ENCODE measurements at places on chromosomes 12 and 14.

DNA sequence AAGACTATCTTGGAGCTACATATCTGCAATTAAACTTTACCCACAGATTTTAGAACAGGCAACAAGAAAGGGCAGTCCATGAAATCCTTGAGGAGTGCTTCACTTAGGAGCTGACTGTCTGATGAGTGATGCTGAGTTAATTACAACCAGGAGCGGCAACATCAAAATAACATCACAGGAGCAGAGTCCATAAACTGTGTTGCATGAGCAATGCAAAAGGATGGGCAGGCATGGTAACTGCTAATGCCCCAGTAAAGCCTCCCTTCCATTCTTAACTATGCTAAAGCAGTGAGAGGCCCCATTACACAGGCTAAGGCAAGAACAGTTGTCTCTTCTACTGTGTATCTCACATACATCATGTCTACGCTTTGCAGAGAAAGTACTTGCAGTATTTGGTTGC lies 156.6 kb downstream of the PAX9 start:
- no peaks in the 10 kb centered on the region for H3K27me3 ChIP-seq
- H3K27ac ChIP-seq, result no peak overlapping the region
- no peaks in the 10 kb centered on the region for H3K4me1 ChIP-seq
- no peak overlapping the region for H3K4me3 ChIP-seq

- H3K27ac ChIP-seq, result no peak overlapping the region
- H3K4me3 ChIP-seq, result no peak overlapping the region
- H3K36me3 ChIP-seq, result no peaks in the 10 kb centered on the region
- no peaks in the 10 kb centered on the region for H3K4me1 ChIP-seq
Observed at GRCh38 chr12:52440821-52441319, 6.7 kb upstream of the KRT75 start.

GRCh38 chr12:12563290-12563928 lies 746 bp upstream of the DUSP16 start:
- H3K27me3 ChIP-seq, result no peaks in the 10 kb centered on the region
- H3K27ac ChIP-seq, result peak overlapping the region; percentile 90
- peaks cover 16% of the 10 kb centered on the region for H3K36me3 ChIP-seq
- no peak for DNase-seq

DNA sequence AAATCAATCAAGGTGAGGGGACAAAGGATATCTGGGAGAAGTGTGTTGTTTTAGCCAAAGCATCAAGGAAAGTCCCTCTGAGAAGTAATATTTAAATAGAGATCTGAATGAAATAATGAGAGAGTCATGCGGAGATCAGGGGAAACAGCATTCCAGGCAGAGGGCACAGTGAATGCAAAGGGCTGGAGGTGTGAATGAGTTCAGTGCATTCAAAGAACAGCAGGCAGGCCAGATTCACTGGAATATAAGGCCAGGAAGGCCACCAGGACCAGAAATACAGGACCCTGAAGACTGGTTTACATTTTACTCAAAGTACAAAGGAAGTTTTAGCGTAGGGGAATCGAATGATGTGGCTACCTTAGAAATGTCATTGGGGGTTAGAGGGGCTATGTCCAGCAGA lies 436.2 kb upstream of the TMEM132C start:
- no peak for DNase-seq
- H3K4me3 ChIP-seq, result no peak overlapping the region
- H3K4me1 ChIP-seq, result no peaks in the 10 kb centered on the region
- H3K27me3 ChIP-seq, result no peaks in the 10 kb centered on the region
- H3K36me3 ChIP-seq, result peaks cover 3% of the 10 kb centered on the region

DNA sequence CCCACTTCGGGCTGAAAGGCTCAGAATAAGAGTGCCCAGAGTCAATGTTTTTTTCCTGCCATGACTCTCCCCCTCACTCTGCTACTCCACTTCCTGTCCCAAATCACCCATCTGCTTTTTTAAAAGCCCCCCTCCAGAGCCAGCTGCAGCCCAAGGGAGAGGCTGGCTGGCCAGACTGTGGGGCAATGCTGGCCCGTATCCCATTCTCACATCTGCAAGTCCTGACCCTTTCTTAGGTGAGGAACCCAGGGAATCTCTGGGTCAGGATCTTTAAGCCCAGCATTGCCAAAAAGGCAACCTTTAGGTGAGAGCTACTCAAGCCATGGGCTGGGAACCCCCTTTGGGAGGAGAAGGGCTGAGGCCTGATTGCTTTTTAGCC lies 1.7 kb upstream of the ITGA5 start:
- peaks cover 4% of the 10 kb centered on the region for H3K36me3 ChIP-seq
- H3K27me3 ChIP-seq, result peaks cover 6% of the 10 kb centered on the region
- no peak for DNase-seq
- peaks cover 46% of the 10 kb centered on the region for H3K4me1 ChIP-seq
- peak overlapping the region; percentile 28 for H3K4me3 ChIP-seq
- H3K27ac ChIP-seq, result peak overlapping the region; percentile 72

- no peak overlapping the region for H3K27ac ChIP-seq
- peaks cover 10% of the 10 kb centered on the region for H3K27me3 ChIP-seq
- no peaks in the 10 kb centered on the region for H3K36me3 ChIP-seq
- no peaks in the 10 kb centered on the region for H3K4me1 ChIP-seq
- DNase-seq, result no peak
Observed at GRCh38 chr14:34081101-34081575, 130.3 kb upstream of the EGLN3 start.

GRCh38 chr12:41101806-41102205 lies 86.3 kb upstream of the PDZRN4 start:
- no peak overlapping the region for H3K4me3 ChIP-seq
- DNase-seq, result no peak
- no peaks in the 10 kb centered on the region for H3K4me1 ChIP-seq
- no peak overlapping the region for H3K27ac ChIP-seq

DNA sequence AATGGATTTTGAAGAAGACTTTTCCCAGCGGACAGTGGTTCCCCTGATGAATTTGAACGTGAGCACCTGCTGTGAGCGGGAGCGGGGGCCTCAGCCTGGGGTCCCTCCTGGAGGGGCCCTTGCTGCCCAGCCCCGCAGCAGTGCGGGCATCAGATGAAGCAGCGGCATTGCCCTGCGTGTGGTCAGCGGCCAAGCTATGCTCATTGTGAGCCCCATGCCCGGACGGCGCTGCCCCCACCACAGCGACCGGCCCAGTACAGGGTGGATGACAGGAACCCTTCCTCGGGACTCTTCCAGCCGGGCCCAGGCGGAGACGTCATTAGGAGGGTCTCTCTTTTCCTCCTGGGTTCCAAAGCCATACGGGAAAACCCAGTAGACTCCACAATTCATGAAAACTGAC lies 3.5 kb downstream of the LRCOL1 start:
- H3K4me1 ChIP-seq, result peaks cover 15% of the 10 kb centered on the region
- H3K36me3 ChIP-seq, result peaks cover 5% of the 10 kb centered on the region
- H3K27ac ChIP-seq, result no peak overlapping the region
- H3K4me3 ChIP-seq, result no peak overlapping the region

GRCh38 chr14:86774916-86775315 lies 1218.1 kb downstream of the GALC start:
- H3K4me1 ChIP-seq, result no peaks in the 10 kb centered on the region
- H3K36me3 ChIP-seq, result no peaks in the 10 kb centered on the region
- DNase-seq, result no peak

DNA sequence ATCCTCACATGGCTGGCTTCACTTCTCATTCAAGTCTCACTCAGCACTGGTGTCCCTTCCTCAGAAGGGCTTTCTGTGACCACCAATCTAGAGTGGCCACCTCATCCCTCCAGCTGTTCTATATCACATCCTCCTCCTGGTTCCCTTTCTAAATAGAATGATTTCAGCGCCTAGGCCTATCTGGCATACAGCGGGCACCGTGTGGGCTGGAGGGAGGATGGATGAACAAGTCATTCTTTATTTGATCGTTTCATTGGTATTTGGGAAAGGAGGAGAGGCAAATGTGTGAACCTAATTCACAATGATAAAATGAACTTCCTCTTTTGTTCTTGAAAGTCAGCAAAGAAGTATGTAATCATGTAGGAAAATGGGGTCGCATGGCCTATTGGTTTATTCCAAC lies 394.2 kb downstream of the DPF3 start:
- no peaks in the 10 kb centered on the region for H3K4me1 ChIP-seq
- H3K36me3 ChIP-seq, result no peaks in the 10 kb centered on the region
- no peak overlapping the region for H3K27ac ChIP-seq
- no peak overlapping the region for H3K4me3 ChIP-seq
- DNase-seq, result no peak
- H3K27me3 ChIP-seq, result peaks cover 16% of the 10 kb centered on the region

DNA sequence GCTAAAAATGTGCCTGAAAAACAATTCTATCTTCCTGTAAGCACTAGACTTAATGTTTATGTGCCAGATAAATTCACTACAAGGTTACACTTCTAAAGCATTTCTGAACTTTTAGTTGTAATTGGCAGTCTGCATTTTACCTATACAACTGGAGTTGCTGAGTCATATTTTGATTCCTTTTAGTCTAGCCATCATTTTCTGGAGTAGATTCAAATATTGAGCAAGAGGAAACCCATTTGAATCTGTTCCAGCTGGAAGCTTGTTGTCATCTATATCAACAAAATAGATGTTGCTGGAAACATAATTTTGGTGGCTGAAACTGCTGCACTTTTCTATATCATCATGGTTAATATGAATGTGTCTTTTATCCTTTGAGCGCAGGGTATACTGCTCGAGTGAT lies 122.2 kb upstream of the CCDC175 start:
- DNase-seq, result no peak
- no peaks in the 10 kb centered on the region for H3K36me3 ChIP-seq
- H3K27me3 ChIP-seq, result peaks cover 7% of the 10 kb centered on the region

DNA sequence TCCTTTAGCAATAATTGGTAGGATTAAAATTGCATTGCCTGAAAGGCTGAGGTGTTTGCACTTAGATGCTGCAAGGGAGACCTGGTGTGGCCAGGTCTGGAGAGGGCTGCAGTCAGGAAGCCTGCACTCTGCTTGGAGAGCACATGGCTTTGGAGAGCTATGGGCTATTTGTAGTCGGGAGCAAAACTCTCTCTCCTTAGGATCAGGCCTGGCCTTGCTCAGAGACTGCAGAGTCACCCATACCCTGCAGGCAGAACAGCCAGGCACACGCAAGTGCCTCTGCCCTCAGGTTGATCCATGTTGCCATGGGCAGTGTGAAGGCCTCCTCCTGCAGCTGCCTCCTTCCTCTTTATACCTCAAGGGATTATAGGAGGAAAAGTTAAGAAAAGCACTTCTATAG lies 26.8 kb downstream of the CKB start:
- no peak for DNase-seq
- no peak overlapping the region for H3K4me3 ChIP-seq
- no peaks in the 10 kb centered on the region for H3K27me3 ChIP-seq
- H3K27ac ChIP-seq, result no peak overlapping the region

DNA sequence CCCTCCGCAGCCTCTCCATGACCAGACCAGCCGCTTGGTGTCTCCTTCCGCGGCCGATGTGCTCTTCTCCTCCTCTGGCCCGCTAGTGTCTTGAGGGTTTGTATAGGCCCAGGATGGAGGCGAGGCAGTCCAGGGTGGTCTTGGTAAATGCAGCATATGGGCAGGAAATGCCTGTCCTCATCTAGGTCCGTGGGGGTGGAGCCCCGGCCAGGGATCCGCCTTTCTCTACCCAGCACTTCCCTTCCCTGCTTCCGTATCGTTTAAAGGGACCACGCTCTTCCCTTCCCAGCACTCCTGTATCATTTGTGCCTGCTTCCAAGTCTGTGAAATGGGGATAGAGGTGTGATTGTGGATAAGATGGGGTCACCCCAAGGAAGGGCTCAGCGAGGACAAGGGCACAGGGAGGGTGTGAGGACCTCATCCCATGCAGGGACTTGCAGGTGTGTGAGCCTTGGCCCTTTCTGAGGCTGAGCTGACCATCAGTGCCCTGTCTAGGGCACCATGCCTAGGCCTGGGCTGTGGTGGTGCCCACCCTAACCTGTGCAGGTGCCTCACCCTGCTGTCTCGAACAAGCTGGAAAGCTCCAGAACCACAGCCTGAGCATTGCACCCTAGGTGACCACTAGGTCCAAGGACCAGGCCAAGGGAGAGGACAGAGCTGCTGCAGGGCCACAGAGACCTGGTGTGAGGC lies 326.8 kb upstream of the RTL1 start:
- H3K4me3 ChIP-seq, result no peak overlapping the region
- no peaks in the 10 kb centered on the region for H3K36me3 ChIP-seq
- no peaks in the 10 kb centered on the region for H3K27me3 ChIP-seq
- no peak for DNase-seq
- H3K4me1 ChIP-seq, result peaks cover 5% of the 10 kb centered on the region
- no peak overlapping the region for H3K27ac ChIP-seq

- no peaks in the 10 kb centered on the region for H3K36me3 ChIP-seq
- H3K27me3 ChIP-seq, result no peaks in the 10 kb centered on the region
- no peak overlapping the region for H3K27ac ChIP-seq
Observed at GRCh38 chr12:68573406-68573805, 37.3 kb upstream of the RAP1B start.

DNA sequence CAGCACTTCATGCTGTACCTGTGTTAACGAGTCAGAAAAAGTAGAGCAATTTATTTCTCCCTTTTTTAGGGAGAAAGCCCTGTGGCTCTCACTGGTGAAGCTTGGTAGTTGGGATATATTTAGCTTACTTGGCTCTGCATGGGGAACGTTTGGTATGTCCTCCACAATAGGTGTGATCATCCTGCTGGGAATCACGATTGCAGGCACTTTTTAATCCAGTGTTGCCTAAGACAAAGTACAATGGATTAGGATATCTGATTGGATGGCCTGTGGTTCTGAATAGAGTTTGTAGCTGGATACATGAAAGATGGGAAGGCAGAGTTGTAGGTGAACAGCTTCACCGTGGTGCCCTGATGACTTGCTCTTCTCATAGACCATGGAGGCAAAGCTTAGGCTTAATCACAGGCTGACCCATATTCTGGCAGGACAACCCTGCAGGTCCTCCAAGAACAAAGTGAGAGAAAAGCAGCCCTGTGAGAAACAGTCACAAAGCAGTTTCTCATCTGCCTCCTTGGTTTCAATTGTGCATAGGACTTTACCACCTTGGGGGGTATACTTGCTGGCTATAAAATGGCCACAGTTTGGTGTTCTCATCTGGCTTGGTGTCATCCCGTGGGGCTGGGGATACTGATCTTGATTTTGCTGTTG lies 7.5 kb downstream of the RESF1 start:
- H3K4me3 ChIP-seq, result peak overlapping the region; percentile 99
- peaks cover 79% of the 10 kb centered on the region for H3K4me1 ChIP-seq
- H3K27me3 ChIP-seq, result no peaks in the 10 kb centered on the region
- H3K27ac ChIP-seq, result peak overlapping the region; percentile 91
- peaks cover 62% of the 10 kb centered on the region for H3K36me3 ChIP-seq

GRCh38 chr12:50018968-50019367 lies 6.3 kb downstream of the RACGAP1 start:
- peaks cover 40% of the 10 kb centered on the region for H3K4me1 ChIP-seq
- no peak overlapping the region for H3K4me3 ChIP-seq
- no peak overlapping the region for H3K27ac ChIP-seq
- H3K36me3 ChIP-seq, result peaks cover 16% of the 10 kb centered on the region

DNA sequence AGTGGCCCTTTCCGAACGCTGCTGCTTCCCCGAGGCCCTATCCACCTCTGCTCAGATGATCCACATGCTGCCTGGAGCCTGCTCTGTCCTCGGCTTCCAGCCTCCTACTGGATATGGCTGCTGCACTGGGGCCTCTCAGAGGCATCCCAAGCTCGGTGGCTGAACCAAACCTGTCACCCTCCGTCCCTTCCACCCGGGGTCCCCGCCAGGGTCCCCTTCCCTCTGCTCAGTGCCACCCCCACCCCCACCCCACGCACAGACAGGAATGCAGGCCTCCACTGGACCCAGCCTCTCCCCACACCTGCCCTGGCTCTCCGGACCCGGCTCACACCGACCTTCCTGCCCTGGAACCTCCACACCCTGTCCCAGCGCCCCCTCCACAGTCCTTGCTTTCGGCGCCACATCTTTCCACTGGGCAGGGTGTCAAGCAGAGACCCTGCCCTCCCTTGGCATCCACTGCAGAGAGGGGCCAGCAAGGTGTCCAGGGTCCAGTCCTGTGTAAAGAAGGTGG lies 6.1 kb downstream of the CEP170B start:
- peaks cover 6% of the 10 kb centered on the region for H3K4me1 ChIP-seq
- H3K27me3 ChIP-seq, result peaks cover 7% of the 10 kb centered on the region
- H3K36me3 ChIP-seq, result no peaks in the 10 kb centered on the region
- no peak overlapping the region for H3K27ac ChIP-seq
